ENCODE measurements at places on chromosomes 12 and 14.

DNA sequence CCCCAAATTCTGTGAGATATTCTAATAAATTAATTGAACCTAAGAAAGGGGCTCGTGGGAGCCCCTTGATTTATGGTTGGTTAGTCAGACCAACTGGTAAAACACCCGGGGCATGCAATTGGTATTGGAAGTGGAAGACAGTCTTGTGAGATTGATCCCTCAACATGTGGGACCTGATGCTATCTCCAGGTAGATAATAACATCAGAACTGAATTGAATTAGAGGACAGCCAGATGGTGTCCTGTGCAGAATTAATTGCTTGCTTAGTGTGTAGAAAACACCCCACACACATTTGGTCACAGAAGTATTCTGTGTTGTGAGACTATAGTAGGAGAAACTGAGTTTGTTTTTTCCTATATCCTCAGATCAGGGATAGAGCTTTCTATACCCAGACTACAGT lies 22.0 kb downstream of the PYROXD1 start:
- no peak for DNase-seq

DNA sequence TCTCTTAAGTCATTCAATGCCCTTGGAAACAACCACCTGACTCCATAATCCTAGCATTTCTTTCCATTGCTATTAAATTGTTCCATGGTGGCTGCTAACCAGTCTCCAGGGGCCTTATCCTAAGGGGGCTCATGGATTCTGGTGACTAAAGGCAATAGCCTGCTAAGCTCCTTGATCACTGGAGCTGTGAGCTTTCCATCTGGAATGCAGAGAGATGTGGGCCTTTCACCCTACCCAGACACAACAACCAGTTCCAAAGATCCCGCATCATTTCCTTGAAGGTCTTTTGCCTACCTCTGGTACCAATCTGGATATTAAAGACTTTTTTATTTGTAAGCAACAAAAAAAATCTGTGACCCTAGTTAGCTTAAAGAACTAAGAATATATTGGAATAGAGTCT lies 32.9 kb downstream of the NDUFA12 start:
- DNase-seq, result no peak

DNA sequence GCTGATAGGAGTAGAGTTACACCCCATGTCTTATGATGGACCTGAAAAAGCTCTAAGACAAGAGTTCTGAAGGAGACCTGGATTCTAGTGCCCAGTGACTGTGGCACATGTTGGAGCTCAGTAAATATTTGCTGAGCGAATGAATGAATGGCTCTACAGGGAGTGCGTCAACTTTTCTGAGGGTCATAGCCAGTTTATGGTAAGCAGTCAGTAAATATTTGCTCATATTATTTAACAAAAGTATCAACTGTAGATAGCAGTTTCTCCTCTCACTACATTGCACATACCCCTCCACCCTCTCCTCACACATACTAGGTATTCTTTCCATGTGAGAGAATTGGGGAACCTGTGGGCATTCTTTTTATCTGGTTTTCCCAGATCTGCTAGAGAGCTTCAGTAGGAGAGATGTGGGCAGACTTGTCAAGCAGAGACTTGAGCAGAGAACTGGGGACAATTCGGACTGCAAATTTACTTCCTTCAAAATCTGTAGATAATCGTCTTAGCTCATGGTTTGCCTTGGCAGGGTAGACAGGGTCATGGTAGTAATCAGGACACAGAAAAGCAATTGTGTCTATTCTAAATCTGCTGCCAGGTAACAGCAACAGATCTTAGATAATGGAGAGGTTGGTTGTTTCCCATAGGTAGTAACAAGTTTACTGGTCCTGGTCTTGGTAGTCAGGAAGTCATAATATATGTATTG lies 5.7 kb downstream of the SLC4A8 start:
- DNase-seq, result no peak

GRCh38 chr14:63432888-63433552 lies 110.2 kb downstream of the PPP2R5E start:
- no peak for DNase-seq

GRCh38 chr14:21213652-21214051 lies 55.6 kb downstream of the HNRNPC start:
- DNase-seq, result no peak
